NCI-H2171 (cell line): ENCODE measurements at places on chromosomes 2 and 18.

DNA sequence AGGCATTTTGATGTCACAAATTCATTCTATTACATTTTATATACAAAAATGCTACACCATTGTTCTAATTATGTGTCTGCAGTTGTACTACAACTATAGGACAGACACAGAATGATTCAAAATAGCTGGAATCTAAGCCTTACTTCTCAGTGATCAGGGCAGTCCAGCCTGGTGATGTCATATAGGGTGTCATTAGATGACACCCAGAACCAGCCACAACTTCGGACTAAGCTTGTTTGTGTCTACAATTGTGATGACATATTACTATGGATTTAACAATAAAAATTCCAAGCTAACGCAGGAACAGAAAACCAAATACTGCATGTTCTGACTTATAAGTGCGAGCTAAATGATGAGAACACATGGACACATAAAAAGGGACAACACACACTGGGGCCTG is 31.0 kb downstream of the M1AP start:
- no peak for DNase-seq

DNA sequence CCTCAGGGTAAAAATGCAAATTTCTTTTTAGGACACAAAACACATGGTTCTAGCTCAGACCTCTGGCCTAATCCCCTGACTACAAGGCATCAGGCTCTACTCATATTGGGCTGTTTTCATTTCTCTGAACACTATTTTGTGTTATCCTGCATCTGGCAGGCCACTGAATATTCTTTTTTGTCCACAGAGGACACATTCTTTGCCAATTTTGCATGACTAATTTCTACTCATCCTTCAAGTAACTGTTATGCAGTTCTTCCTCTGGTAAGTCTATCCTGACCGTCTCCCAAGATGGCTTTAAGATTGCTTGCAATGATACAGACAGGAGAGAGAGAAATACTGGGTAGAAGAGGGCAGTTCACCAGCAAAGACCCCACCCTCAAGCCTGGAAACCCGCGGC is 107.6 kb upstream of the RGPD4 start:
- no peak for DNase-seq

GRCh38 chr2:132668189-132668823 is 1.7 kb downstream of the LYPD1 start:
- DNase-seq, result no peak

DNA sequence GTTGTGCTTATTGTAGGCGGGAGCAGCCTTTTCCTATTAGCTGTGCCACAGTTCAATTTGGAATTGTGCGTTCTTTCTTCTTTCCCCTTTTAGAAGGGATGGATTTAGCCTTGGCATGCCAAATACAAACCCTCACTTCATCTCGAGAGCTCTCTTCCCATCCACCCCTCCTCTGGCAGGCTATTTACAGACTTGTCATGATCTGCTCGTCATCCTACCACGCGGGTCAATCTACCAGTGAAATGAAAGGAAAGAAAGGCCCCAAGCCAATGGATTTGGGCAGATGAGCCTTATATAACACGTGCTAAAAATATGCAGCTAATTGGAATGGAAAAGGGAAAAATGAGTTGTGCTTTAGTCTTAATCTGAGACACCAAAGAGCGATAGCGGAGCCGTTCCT is 277.5 kb downstream of the PRKCE start:
- DNase-seq, result no peak

DNA sequence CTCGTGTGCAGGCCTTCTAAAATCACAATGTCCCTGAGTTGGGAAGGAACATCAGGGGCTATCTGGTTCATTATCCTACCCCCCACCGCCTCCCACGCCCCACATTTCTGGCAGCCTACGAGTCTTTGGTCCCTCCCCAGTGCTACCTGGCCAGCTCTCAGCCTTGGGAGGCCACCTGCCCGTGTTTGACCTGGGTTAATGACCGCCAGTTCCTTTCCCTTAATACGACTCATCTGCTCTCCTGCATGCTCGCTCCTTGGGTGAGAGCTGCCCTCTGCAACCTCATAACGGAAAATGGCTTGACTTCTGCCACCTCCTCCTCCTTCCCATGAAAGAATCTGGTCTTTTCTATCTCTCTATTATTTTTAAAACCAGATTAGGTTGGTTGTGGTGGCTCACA is 112.5 kb downstream of the NEDD4L start:
- DNase-seq, result no peak

DNA sequence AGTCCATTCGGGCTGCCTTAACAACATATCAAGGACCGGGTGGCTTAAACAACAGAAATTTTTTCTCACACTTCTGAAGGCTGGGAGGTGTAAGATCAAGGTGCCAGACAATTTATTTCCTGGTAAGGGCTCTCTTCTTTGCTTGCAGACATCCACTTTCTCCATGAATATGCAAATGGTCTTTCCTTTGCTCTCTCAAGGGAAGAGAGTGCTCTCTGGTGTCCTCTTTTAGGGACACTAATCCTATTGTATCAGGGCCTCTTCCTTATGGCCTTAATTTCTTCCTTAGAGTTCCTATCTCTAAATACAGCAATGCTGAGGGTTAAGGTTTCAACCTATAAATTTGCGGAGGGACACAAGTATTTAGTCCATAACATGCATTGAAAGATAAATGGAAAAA is 770.8 kb downstream of the DSC3 start:
- no peak for DNase-seq

DNA sequence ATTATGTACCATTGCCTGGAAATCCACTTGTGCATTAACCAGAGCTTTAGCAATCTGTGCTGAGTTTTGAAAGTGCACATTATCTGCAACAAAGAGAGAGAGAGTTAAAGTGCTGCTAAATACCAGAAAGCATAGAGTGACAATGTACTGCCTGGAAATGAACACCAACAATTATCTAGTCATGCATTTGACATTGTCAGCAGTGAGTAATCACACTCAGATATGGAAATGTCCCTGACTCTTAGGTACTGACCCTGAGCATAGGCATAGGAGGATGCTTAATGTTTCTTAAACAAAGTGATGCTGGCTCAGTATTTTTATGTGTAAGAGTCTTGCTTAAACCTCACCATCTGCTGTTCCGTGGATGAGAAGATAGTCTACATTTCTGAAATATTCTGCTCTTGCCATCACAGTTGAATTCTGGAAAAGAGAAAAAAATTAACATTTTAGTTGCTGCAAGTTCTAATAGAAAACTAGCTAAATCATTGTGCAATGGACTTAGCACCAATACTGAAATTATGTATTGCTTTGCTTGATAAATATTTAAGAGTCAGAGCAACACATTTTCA is 20.8 kb upstream of the GCG start:
- no peak for DNase-seq

- no peak for DNase-seq
Observed at GRCh38 chr2:143786026-143786765, 657.0 kb downstream of the ARHGAP15 start.

- no peak for DNase-seq
Observed at GRCh38 chr2:6958616-6959235, 41.5 kb downstream of the RNF144A start.

GRCh38 chr2:64437883-64438282 is 16.1 kb upstream of the LGALSL start:
- no peak for DNase-seq

GRCh38 chr2:150695451-150696135 is 208.1 kb upstream of the RND3 start:
- no peak for DNase-seq

GRCh38 chr2:41965173-41965908 is 82.5 kb upstream of the PKDCC start:
- no peak for DNase-seq

DNA sequence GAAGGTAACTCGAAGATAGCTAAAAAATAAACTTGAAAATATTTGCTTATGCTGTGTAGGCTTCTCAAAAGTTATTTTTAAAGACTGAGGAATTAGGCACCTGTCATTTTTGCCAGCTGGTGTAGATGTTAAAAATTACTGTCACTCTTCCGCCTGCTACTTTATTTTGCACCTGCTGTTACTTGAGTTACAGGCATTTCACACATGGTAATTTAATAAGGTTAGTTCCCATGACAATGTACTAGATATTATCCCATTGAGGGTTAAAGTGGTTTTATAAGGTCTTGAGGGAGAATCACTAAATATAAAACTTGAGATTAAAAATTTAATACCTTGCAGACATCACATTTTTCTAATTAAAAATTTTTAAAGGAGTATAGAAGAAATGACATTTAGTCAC is 26.6 kb downstream of the MYL1 start:
- peak; percentile 17 for DNase-seq

DNA sequence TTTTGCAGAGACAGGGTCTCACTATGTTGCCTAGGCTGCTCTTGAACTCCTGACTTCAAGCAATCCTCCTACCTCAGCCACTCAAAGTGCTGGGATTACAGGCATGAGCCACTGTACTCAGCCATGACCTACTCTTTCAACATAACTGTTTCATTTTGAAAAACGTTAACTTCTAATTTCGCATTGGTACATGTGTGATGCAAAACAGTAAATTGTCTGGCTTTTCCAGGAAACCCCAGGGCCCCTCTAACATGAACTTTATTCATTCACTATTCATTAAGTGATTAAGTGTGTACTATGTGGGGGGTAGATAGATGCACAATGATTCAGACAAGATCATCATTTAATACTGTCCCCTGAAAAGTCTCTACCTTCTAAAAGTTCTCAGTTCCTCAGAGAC is 364.9 kb downstream of the SS18 start:
- DNase-seq, result no peak

DNA sequence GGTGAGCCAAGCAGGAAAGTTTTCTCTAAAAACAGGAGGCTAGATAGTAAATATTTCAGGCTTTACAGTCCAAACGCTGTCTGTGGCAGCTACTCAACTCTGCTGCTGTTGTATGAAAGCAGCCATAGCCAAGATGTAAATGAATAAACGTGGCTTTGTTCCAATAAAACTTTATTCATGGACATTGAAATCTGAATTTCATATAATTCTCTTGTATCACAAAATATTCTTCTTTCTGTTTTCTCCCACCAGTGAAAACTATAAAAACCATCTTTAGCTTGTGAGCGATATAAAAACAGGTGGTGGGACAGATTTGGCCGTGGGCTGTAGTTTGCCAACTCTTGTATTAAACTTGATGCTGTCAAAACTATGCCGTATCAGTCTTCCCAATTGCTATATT is 333.0 kb downstream of the PTPRM start:
- no peak for DNase-seq

DNA sequence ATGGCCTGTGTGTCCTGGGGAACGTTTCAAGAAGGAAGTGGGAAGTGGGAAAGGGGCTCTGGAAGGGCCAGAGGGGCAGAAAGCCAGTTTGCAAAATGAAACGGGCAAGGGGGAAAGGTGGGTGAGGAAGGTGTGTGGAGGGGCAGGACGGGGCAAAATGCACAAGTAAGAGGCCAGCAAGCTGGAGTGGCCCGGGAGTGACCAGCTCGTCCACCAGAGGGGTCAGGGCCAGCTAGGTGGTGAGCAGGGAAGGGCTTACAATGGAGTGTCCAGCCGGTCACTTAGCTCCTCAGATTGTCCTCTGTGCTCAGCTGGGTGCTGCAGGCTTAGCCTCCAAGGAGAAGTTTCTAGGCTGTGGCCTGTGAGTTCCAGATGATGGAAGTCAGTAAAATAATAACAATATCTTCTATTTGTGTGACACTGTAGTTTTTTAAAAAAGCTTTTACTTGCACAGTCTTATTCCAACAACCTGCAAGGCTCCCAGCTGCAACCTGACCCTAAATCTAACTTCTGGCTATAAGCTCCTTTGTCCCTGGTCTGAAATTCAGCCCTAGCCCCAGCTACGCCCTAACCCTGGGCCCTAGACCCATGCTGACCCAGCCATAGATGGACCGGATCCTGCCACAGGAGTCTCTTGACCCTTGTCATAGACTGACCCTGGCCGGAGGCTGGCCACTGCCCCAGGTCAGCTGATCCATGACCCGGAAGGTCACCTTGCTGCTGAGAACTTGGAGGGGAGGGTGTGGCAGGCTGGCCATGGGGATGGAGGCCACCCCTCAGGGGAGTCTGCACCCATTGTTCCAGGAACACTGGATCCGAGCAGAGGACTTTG is 29.2 kb downstream of the MYO7B start:
- DNase-seq, result no peak

- DNase-seq, result no peak
Observed at GRCh38 chr18:63828656-63829055, 53.4 kb downstream of the SERPINB7 start.

- DNase-seq, result no peak
Observed at GRCh38 chr2:11858883-11859282, 112.5 kb downstream of the LPIN1 start.

GRCh38 chr2:26572591-26572990 is 68.6 kb downstream of the CIB4 start:
- DNase-seq, result no peak

DNA sequence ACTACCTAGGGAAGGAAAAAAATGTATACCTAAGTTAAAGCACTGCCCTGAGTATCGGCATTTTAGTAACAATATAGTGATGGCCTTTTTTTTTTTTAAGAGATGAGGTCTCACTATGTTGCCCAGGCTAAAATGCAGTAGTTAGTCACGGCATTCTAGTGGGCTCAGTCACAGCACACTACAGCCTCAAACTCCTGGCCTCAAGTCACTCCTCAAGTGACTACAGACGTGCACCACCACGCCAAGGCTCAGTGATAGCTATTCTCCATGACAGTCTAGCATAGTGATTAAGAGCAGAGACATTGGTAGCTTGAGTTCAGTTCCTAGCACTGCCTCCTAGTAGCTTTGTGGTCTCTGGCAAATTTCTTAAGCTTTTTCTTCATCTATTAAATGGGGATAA is 27.6 kb downstream of the UBXN2A start:
- DNase-seq, result no peak

DNA sequence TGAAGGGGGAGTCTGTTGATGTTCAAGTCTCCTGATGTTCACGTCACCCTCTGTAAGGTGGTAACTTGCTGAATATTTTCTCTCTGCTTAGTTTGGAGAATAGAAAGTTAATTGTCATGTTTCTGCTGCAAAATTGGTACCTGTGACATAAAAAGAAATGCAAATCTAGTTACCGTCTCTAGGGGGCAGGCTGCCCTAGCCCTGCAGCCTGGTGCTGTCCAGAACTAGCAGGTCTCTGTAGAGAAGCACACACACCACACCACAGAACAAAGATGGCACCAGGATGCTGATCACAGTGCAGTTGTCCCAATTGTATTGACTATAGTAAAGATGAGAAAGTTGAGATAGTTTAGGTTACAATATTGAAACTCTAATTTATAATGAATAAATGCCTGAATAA is 47.0 kb downstream of the SLC9A4 start:
- peak; percentile 0 for DNase-seq

- no peak for DNase-seq
Observed at GRCh38 chr2:16691261-16691660, 25.6 kb upstream of the CYRIA start.

- no peak for DNase-seq
Observed at GRCh38 chr2:23788100-23788499, 138.8 kb downstream of the ATAD2B start.
